ENCODE measurements at places on chromosomes 1 and 21. TPM values are rescaled to one million over a fixed set of nuclear protein-coding genes. Genes with fewer than 3 reads are reported as not detected.

DNA sequence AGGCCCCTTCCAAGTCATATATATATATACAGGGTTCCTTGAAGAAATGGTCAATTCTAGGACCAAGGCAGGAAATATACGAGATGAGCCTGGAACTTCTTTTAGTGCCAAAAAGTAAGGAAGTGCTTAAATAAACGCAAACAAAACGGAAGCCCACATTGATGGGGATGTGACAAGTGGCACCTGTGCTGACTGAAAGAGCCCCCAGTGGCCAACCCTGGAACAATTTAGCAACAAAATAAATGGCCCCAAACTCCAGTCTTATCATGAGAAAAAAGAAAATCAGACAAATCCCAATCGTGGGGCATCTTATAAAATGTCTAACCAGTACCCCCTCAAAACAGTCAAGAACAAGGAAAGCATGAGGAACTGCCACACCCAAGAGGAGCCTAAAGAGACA is 17.7 kb downstream of the PLA2G5 start:
- no peak for DNase-seq

- DNase-seq: no peak
These were observed 29.9 kb upstream of the LYPLAL1 start for GRCh38 chr1:219143735-219144134.

- no peak for DNase-seq
These were observed 16.8 kb downstream of the CNIH3 start for GRCh38 chr1:224632921-224633321.

DNA sequence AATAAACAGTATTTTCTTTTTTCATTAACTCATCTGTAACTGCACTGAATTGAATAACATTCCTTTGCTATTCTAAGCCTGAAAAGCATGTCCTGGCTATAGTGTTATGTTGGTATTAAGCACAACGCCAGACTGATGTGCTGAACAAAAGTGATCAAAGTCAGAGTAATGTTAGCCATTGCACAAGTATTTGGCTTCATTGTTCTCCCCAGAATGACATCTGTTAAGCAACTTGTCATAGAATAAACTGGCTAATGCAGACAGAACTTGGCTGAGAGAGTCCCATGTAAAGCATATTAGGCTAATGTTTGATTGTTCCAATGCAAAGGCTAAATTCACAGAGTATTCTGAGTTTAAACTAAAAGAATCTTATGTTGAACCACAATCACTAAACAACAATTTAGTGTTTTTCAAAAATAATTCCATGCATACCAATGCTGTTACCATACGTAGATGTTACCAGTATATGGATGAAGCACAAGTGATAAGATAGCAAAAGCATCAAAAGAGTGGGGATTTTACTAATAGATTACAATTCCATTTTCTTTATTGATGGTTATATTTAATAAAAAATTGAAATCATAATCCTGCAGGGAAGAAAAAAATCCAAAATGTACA is 235.3 kb upstream of the DMRTA2 start:
- DNase-seq: no peak

GRCh38 chr1:230381049-230381467 is 45.1 kb downstream of the PGBD5 start:
- DNase-seq: no peak

GRCh38 chr1:19436716-19437476 is 48.4 kb downstream of the CAPZB start:
- DNase-seq: peak; percentile 56

GRCh38 chr1:44950434-44950833 is 36.0 kb downstream of the EIF2B3 start:
- no peak for DNase-seq

DNA sequence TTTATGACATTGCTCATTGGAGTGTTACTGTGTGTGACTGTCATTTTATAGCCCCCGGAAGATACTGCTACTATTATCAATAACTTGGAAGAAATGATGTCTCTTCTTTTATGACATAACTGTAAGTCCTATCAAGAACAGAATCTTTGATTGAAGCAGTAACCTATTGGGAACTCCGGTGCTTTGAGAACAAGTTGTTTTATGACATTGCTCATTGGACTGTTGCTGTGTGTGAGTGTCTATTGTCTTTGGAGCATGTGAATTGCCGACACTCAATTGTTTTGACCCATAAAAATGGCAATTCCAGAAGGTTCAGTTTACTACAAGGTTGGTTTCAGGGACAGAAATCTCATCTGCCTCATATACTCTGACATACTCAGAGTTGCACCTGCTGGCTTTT is 8.0 kb downstream of the KCNK1 start:
- DNase-seq: no peak

DNA sequence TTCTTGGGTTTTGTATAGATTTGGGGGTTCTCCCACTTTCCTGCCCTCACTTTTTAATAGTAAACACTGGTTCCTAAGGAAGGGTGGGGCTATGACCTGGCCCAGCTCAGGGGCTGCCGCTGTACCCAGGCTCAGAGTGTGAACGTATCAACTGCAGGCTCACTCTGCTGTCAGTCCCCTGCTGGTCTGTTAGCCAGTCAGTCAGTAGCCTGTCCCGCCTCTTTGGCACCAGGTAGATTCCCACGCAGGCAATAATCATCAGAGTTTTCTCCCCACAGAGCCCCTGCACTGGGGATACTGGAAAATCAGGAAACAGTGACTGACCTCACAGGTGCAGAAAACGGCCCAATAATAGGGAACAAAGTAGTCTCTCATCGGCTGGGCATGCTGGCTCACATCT is 15.0 kb upstream of the ALPL start:
- DNase-seq: no peak

- no peak for DNase-seq
These were observed 809 bp upstream of the ZNF669 start for GRCh38 chr1:247104965-247105364.

DNA sequence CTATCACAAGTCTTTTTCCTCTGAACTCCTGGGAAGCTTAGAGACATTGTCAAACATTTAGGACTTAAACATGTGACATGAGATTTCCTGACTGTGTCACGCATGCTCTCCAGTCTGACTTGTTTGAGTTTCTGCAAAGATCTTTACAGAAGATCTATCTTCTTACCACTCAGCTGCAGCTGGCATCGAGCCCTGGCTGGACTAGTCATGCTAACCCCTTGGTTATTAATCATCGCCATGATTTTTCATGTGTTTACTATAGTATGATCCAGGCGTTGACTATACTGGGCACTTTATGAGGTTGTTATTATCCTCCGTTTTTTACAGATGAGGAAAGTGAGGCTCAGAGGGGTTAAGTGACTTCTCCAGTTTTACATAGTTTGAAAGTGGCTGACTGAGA is 18.1 kb upstream of the IRF2BP2 start:
- no peak for DNase-seq

DNA sequence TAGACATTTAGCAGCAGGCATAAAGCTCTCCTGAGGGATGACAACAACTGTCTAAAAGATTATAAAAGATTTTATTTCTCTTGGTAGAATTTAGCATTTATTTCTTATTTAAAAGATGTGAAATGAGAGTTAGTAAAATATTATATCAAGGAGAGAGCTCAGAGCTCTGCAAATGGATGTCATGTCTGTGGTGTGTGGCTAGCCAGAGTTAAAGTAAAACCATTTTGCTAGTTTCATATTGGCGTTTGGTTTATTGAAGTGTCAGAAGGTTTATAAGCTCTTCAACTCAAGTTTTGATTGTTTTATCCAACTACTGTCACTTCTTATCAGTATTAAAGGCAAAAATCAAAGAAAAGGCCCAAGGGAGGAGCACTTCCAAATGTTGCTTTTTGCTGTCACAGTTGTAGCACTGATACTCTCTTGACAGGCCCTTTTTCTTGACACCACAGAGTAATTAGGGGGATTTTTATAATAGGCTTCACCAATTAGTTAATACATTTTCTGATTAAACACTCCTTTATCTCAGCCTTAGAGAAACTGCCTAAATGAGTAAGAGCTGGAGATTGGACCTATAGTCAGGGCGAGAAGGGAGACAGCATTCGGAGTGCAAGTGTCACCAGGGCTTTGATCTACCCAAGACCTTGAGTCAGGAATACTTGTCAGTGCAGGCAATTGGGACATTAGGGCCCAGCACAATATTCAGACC is 233.9 kb downstream of the PTBP2 start:
- no peak for DNase-seq

- no peak for DNase-seq
These were observed 47.4 kb upstream of the DOCK7 start for GRCh38 chr1:62735491-62736171.

GRCh38 chr1:223765719-223766340 is 53.5 kb downstream of the CAPN2 start:
- DNase-seq: no peak

DNA sequence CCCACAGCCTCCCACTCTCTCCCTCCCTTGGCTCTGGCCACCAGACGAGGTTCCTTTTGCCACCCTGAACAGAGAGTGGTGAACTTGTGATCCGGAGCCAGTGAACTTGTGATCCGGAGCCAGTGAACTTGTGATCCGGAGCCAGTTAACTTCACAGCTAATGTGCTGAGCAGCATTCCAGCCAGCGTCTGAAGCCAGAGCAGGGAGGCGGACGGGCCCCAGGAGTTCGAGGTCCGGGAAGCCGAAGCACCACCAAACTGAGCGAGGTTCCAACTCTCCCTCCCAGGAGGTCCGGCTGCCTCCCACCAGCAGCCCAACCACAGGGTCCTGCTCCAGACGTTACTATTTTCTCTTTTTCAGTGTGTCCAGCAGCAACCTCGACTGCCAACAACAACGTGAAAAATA is 85.8 kb downstream of the SYF2 start:
- no peak for DNase-seq

DNA sequence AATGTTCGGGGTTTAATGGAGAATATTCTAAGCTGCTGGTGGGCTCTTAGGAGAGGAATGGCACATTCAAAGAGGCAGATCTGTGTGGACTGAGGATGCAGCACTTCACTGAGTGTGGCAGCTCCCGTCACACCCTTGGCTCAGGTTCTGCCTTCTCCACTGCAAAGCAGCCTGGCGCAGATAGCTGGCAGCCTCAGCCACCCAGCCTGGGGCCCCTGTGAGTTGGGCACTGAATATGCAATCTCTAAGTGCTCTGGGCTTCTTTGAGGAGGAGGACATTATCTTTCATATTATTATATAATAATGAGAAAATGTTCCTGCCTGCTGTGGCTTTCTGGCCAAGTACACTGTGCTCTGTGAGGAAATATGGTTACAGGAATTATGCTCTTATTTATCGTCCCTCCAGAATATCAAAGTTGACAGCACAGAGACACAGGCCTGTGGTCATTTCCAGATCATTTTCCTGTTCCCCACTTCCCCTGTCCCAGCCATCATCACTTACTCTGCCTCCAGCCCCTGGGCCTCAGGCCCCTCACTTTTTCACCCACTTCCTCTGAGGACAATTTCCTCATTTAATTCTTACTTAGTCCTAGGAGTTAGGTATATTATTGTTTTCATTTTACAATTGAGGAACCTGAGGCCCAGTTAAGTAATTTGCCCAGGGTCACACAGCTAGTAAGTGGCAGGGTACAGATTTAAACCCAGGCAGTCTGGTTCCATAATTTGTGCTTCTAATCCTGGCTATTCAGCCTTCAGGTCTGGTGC is 53.6 kb downstream of the MAB21L3 start:
- DNase-seq: no peak

DNA sequence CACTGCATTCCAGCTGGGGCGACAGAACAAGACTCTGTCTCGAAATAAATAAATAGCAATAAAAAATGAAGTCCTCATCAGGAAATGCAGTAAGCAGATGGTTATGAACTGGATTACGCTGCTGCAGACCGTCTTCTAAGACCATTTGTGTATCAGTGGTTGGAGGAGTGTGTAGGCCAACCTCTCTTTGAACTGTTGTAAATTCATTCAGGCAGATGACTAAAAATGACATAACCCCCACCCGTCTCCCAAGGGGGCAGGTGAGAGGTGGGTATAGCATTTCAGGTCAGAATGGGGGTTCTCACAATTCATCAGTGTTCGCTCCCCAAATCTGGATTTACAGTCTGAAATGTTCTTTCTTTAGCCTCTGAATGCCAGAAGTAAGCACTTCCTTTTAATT is 177.3 kb downstream of the KIF26B start:
- no peak for DNase-seq

DNA sequence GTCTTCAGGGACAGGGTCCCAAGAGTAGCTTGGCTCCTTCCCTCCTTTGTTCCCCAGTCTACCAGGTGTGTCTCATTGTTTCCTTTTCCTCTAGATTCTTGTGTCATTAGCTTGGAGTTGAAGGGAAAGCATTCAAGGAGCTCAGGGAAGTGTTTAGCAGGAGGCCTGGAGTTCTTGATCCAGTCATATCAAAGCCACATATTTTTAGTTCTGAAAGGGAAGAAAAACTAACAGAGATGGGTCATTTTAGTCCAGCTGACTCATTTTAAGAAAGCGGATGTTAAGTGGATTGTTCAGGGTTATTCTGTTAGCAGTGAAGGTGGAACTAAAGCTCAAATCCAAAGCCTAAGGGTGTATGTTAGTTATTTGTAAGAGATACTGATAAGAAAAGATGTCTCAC is 721 bp downstream of the C1orf54 start:
- no peak for DNase-seq

DNA sequence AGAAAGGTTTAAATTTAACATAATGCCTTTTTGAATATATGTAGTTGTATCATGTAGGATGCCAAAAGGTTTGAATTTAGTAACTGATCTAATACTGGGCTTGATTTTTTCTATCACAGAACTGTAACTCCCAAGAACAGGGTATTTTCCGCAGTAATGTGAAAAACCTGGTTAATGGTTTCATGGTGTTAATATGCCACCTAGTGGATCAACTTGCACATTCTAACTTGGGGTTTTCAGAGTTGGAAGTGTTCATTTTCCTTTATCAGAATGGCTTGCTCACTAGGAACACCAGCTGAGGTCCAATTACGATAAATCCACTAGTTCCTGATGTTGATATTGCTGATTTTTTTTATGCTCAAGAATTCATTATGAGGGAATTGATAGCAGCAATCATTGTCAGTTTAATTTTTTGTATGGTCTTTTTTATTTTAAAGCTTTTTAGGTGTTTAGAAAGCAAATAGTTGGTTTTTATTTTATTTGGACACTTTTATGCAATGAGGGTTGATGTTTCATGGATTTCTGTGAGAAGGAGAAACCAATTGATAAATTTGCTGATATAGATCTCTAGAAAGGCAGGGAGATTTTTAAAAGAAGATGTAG is 157.2 kb downstream of the PLA2G4A start:
- DNase-seq: no peak

DNA sequence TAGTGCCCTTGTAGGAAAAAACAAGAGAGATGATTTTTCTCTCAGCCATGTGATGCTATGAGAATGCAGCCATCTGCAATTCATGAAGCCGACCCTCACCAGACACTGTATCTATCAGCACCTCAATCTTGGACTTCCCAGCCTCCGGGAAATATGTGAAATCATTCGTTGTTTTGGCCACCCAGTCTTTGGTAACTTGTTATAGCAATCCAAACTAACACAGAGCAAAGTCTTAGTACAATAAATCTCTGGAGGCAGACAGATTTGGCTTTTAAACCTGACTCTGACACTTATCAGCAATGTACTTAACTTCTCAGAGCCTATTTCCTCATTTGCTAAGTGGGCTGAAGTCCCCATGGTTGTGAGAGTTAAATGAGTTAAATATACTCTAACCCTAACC is 5.1 kb upstream of the MED18 start:
- DNase-seq: no peak

- no peak for DNase-seq
These were observed 68.1 kb downstream of the RPS6KA1 start for GRCh38 chr1:26597629-26598039.

The LEFTY1 gene
- 0.42 TPM for polyA plus RNA-seq

The USP33 gene
- polyA plus RNA-seq: 16.6 TPM

The DONSON gene
- polyA plus RNA-seq: 6.8 TPM

The CD1E gene
- 0.09 TPM for polyA plus RNA-seq

The FRRS1 gene
- 2.7 TPM for polyA plus RNA-seq

The DNAJC28 gene
- 2.9 TPM for polyA plus RNA-seq

The AKT3 gene
- polyA plus RNA-seq: 1.7 TPM

The AMPD1 gene
- not detected for polyA plus RNA-seq

The GSTM5 gene
- polyA plus RNA-seq: 2.8 TPM

The TRPM2 gene
- 0.61 TPM for polyA plus RNA-seq

The TLCD4 gene
- polyA plus RNA-seq: 92.7 TPM

The AVPR1B gene
- not detected for polyA plus RNA-seq
